Central memory CD4-positive, alpha-beta T cell (primary cell): ENCODE measurements at places on chromosomes 2 and 18.

- no peak for DNase-seq
These were observed 12.9 kb downstream of the PLEKHM3 start for GRCh38 chr2:208012449-208012848.

DNA sequence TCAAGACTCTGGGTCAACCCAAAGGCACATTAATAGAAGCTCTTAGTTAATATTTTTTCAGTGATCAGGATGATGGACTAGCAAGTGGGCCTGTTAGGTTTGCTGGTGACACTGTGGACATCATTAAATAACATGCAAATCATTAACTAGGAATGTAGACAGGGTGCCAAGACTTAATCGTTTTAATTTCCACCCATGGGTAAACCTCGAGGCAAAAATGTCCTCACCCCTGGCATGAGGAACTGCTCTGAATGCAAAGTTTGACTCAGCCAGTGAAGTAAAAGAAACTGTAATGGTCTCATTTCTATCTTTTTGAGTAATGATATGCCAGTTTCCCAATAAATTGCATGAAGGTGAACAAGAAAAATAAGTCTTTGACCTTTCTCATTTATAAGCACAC lies 152.6 kb upstream of the MEX3C start:
- no peak for DNase-seq

- DNase-seq: no peak
These were observed 1932.2 kb upstream of the CELF4 start for GRCh38 chr18:39497821-39498220.

GRCh38 chr2:125397535-125398251 lies 1258.3 kb upstream of the GYPC start:
- no peak for DNase-seq

DNA sequence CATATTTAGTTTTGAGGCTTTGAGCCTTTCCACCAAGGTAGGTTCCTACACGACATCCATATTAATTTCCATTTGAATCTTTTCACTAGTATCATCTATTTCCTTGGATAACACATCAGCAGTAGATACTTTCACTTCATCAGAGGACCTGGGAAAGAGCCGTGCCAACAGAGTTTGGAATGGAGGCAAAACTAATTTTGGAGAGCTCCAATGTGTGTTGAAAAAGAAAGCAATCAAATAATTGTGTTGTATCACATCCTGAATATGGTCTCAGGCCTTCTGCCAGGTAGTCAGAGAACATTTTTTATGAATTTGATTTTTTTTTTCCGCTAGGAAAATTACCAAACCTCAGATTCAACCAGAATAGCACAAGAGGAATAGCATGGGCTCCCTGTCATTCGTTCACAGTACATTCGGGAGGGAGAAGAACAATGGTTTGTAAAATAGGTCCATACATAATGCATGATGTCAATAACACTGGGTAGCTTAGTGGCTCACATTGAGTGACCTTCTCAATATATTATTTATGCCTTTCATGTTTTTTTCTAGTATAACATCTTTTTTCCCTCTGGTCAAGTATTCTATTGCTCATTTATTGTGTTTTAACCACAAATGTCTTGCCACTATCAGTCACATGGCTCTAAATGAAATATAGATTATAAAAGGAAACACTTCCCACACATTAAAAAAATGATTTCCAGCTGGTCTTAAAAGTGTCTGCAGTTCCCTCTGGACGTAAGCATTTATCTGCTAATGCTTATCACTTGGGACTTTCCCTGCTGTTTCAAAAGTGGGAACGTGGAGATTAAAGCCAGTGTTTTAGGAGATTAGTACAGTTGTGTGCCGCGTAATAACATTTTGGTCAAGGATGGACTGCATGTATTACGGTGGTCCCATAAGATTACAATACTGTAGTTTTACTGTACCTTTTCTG lies 68.6 kb upstream of the RAPH1 start:
- DNase-seq: no peak

- no peak for DNase-seq
These were observed 15.7 kb downstream of the CCDC85A start for GRCh38 chr2:56199492-56199891.

DNA sequence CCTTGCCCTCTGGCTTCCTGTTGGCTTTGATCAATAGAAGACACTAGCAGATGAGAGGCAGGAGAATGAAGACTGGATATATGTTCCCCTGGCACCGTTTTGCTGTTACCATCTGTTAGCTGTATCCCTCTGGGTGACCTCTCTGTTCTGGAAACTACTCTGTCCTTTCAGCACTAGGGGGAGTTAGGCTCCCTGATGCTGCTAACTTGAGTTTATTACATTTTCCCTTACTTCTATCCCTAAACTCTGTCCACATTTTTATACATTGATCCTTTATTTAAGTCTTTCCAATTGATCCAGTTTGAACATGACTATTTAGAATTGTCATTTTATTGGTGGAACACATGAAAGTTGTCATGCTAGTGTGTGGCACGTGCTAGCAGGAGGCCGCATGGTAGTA lies 1014.3 kb upstream of the CDH2 start:
- no peak for DNase-seq

GRCh38 chr2:56812432-56812831 lies 628.6 kb downstream of the CCDC85A start:
- no peak for DNase-seq

- DNase-seq: no peak
These were observed 166.2 kb downstream of the CDCA7 start for GRCh38 chr2:173520918-173521317.
